ENCODE measurements at places on chromosomes 13 and 19.

- no peak for DNase-seq
Observed at GRCh38 chr19:35417713-35418534, 30.1 kb upstream of the FFAR2 start.

DNA sequence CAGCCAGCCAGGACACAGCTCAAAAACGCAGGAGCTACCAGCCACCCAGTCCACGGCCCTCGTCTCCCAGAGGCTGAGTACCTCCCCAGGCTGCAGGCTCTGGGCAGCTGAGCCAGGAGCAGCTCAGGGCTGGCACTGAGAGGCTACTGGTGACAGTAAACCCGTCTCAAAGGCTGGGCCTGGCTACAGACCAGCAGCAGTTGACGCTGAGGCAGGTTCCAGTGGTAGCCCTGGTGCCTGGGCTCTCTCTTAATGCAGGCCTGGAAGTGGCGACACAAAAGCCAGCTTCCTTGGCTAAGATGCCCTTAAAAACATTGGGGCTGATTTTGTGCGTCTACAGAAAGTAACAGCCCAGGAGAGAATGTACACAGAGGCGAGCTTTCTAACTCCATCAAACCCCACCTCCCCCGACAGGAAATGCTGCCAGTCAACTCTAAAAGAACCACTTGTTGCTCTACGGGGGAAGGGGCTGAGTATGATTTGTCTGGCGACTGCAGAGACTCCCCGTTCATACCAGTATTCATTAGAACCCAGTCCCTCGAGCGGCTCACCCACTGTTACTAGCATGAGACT lies 126.3 kb downstream of the STK24 start:
- DNase-seq, result no peak

- no peak for DNase-seq
Observed at GRCh38 chr19:11264452-11265176, 2.3 kb upstream of the DOCK6 start.

- DNase-seq, result no peak
Observed at GRCh38 chr13:57302604-57303003, 135.6 kb downstream of the PRR20E start.

- DNase-seq, result no peak
Observed at GRCh38 chr13:110017379-110017778, 231.0 kb upstream of the IRS2 start.

GRCh38 chr19:16946951-16947940 lies 58.4 kb downstream of the F2RL3 start:
- no peak for DNase-seq

DNA sequence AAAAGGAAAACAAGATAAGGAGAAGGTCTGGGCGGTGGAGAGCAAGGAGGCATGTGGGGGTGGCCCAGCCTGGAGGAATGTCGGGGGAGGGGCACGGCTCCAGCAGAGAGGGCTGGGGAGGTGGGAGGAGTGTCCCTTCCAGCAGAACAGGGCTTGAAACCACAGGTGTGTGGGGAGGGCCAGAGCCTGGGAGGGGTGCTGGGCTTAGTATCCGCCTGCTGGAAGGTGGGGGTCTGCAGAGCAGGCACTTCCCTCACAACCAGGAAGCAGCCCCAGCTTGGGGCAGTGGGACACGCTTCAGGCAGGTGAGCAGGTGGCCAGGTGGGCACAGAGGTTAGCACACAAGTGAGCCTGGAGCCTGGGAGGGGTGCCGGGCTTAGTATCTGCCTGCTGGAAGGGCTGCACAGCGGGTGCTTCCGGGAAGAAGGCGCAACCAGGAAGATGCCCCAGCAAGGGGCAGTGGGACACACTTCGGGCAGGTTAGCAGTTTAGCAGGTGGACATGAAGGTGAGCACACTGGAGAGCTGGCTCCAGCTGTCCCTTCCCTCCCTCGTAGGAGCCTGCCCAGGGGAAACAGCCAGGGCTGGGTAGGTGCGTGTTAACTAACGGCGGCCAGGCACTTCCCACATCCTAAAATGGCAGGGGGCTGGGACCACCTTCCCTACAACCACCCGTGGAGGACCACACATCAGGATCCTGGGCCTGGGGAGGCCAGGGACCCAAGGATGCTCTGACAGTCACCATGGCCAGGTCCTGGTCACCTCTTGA lies 3.0 kb downstream of the GAS6 start:
- no peak for DNase-seq

DNA sequence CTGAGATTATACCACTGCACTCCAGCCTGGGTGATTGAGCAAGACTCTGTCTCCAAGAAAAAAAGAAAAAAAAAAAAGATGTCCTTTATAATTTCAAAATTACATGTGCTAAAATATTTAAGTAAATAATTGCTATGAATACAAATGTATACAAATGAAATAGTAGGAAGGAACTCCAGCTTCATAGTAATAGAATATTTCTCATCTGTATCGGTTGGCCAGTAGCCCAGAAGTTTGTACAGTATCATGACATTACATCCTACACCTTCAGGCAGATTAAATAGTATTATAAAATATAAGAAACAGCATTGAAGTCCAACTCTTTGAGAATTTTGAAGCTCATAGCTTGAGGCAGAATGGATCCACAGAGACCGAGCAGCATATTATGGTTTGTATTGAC lies 36.5 kb upstream of the CLDN10 start:
- DNase-seq, result no peak

GRCh38 chr13:28618230-28618994 lies 40.5 kb upstream of the POMP start:
- DNase-seq, result no peak

DNA sequence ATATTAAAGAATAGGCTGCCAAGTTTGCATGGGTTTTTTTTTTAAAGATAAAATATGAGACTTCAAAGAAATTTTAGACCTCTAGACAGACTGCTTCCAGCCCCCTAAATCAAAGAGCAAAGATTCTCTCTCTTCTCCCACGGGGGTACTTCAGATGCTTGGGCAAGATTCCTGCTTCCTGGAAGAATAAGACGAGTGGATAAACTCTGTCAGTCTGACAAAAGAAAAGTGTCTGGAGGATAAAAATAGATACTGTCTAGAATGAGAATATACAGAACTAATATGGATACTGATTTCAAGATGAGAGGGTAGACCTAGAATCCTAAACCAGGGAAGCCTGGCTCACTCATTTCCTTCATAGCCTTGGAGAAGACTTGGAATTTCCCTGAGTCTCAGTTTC lies 435.1 kb downstream of the FOXO1 start:
- no peak for DNase-seq
